Omental fat pad (tissue), 4 donors: ENCODE measurements at places on chromosomes 7 and 10. TPM values are rescaled to one million over a fixed set of nuclear protein-coding genes. Genes with fewer than 3 reads are reported as not detected.

The BCAP29 gene
- 104 TPM for total RNA-seq

The GIMAP8 gene
- 15.2 TPM for total RNA-seq

The ANXA8L1 gene
- 109 TPM for total RNA-seq

The OPN4 gene
- total RNA-seq: not detected

The H2BK1 gene
- total RNA-seq: not detected
